ENCODE measurements at places on chromosomes 4 and X.

GRCh38 chrX:47235691-47236103 lies 2.9 kb downstream of the USP11 start:
- no peaks in the 10 kb centered on the region for H3K36me3 ChIP-seq
- H3K4me1 ChIP-seq = no peaks in the 10 kb centered on the region
- no peaks in the 10 kb centered on the region for H3K27me3 ChIP-seq

DNA sequence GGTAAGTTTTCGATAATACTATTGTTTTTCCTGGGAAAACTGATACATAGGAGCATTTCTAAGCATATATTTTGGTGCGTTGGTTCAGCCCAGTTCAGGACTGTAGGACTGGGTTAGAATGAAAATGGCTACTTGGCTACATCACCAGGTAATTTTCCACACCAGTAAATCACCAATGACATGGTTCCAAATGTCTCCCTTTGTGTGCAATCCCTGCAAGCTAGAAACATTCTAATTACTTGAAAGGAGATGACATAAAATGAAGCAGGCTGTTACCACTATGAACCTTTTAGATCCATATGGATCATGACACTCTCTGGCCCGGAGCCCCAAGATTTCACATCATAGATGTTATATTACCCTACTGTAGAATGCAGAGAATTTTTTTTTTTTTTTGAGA lies 577.4 kb upstream of the FTHL17 start:
- no peak for DNase-seq
- H3K36me3 ChIP-seq = no peaks in the 10 kb centered on the region
- H3K27ac ChIP-seq = no peak overlapping the region
- H3K4me3 ChIP-seq = no peak overlapping the region

DNA sequence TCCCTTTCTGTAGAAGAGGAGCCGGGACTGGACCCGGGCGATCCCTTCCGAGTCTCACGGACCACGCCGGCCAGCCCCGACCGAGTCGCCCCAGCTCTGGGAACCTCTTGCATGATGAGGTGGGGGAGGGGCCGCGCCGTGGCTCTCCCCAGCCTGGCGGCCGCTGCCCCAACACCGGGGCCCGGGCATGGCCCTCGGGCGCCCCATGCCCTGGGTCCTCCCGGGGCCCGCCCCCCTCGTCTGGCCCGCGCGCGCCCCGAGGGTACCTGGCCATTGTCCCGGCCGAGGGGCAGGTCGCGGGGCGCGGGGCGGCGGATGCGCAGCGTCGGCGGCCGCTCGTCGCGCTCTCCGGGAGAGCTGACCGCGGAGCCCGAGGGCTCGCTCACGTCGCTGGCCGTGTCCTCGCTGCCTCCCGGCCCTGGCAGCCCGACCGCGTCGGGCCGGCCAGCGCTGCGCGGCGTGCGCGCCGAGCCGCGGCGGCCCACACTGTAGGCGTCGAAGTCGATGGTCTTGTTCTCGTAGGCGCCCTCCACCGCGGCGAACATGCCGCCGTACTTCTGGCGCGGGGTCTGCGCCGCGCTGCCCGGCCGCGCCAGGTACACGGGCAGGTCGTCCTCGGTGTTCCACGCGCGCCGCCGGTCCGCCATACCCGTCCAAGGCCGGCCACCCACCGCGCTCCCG lies 423 bp downstream of the CRMP1 start:
- peaks cover 54% of the 10 kb centered on the region for H3K27me3 ChIP-seq
- H3K4me3 ChIP-seq = no peak overlapping the region
- H3K4me1 ChIP-seq = peaks cover 47% of the 10 kb centered on the region
- no peak overlapping the region for H3K27ac ChIP-seq
- H3K36me3 ChIP-seq = no peaks in the 10 kb centered on the region

GRCh38 chr4:85953651-85954018 lies 406.2 kb downstream of the MAPK10 start:
- no peak overlapping the region for H3K4me3 ChIP-seq
- DNase-seq = no peak
- H3K36me3 ChIP-seq = no peaks in the 10 kb centered on the region
- no peak overlapping the region for H3K27ac ChIP-seq
- H3K4me1 ChIP-seq = no peaks in the 10 kb centered on the region

DNA sequence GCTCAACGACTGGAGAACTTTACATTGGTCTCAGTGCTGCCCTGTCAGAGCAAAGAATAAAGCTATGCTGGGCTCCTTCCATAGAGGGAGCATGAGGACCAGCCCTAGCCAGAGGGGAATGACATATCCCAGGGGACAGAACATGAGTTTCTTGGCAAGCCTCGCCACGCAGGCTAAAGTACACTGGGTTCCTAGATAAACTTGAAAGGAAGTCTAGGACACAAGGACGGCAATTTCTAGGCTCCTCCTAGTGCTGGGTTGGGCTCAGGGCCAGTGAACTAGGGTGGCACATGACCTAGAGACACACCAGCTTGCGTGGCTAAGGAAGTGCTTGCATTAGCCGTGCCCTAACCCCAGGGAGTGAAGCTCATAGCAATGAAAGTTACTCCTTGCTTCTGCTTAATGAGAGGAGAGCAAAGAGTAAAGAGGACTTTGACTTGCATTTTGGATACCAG lies 141.0 kb downstream of the MAB21L2 start:
- no peak overlapping the region for H3K4me3 ChIP-seq
- H3K27ac ChIP-seq = peak overlapping the region; percentile 1
- peaks cover 17% of the 10 kb centered on the region for H3K4me1 ChIP-seq
- no peaks in the 10 kb centered on the region for H3K27me3 ChIP-seq

DNA sequence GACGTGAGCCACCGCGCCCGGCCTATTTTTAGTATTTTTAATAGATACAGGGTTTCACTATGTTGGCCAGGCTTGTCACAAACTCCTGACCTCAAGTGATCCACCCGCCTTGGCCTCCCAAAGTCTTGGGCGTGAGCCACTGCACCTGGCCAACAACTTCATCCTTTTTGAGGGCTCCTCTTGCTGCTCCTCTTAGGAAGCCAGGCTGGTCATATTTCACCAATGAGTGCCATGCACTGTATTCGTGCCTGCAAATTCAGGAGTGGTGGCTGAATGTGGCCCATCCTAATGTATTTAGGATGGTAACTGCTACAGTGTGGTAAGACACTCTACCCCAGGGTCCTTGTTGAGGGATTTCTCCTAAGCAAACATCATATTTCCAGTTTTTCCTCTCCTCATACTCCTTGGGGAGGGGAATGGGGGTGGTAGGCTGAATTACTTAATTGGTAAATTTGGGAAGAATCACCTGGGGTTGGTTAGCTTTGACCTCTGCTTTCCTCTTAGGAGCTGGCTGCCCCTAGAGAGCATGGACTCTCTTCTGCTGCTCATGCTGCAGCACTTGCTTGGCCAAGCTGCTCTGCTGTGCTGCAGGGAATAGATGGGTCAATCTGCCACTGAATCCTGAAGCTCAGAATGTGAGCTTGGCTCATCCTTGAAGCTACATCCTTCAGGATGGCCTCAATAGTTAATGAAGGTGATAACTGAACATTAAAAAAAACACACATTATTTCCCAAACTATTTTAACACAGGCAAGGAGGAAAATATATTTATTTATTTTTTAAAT lies 167.4 kb downstream of the HS3ST1 start:
- no peaks in the 10 kb centered on the region for H3K4me1 ChIP-seq
- H3K27ac ChIP-seq = no peak overlapping the region

Data from upper lobe of left lung (tissue), 6 donors.